ENCODE measurements at places on chromosomes 13 and 19.
A peak's percentile ranks its signal among the peaks of the same experiment; 100 is the strongest.

DNA sequence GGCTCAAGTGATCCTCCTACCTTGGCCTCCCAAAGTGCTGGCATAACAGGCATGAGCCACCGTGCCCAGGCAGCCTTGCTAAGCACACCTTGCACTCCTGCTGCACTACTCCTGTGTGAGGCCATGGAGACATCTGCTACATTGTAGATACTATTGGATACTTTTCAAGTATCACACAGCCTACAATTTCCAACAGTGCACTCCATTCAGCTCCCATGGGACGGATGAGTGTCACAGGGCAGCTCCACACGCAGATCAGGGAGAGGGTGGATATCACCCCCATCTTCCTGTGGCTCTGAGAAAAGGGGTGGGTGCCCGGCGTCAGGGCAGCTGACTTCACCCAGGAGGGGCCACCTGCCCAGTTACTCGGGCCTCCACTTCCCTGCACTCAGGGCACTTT lies 39.1 kb upstream of the CCNE1 start:
- no peak for DNase-seq

DNA sequence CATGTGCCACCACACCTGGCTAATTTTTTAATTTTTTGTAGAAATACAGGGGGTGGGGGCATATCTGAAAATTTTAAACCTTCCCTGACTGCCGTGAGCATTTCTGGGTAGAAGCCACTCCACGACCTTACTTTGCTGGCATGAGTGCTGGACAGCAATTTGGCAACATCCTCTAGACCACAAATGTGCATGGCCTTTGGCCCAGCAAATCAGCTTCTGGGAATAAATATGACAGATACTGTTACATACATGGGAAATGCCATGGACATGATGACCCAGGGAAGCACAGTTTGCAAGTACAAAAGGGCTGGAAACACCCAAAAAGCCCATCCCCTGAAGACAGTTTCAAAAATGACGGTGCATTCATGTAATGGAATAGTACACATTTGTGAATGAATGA lies 3.2 kb upstream of the PVR start:
- peak; percentile 55 for DNase-seq

DNA sequence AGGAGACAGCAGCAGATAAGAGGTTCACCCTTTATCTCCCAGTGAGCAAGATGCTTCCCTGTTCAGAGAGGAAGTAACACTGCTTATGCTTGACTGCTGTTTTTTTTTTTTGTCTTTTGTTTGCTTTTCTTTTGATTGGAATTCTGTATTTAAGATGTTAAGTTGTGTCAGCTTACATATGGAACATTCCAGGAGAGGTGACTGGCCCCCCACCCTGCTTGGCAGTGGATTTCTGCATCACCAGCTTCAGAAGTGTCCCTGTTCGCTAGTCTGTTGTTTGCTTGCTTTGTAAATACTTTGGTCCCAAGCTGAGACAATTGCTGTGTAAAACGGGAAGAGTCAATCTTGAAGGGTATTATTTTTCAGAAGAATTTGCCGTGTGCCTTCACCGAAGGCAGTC lies 43.0 kb downstream of the IFT88 start:
- no peak for DNase-seq

DNA sequence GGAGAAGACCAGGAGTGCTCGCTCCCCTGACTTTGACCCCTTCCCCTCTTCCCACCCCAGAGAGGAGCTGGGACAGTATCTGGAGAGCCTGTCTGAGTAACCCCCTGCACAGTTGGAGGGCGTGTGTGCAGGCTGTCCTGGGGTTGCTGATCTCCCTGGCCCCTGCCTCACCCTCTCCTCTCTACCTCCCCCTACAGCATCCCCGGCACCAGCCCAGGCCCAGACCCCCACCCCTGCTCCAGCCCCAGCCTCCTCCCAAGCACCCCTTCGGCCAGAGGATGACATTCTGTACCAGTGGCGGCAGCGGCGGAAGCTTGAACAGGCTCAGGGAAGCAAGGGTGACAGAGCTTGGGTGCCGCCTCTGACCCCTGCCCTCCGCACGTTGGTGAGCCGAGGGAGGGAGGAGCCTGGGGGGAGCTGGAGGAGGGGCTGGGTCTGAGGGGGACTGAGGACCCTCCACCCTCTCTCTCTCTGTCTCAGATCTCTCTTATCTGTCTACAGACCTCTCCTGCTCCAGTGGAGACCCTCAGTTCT lies 8.7 kb downstream of the PROSER3 start:
- no peak for DNase-seq

DNA sequence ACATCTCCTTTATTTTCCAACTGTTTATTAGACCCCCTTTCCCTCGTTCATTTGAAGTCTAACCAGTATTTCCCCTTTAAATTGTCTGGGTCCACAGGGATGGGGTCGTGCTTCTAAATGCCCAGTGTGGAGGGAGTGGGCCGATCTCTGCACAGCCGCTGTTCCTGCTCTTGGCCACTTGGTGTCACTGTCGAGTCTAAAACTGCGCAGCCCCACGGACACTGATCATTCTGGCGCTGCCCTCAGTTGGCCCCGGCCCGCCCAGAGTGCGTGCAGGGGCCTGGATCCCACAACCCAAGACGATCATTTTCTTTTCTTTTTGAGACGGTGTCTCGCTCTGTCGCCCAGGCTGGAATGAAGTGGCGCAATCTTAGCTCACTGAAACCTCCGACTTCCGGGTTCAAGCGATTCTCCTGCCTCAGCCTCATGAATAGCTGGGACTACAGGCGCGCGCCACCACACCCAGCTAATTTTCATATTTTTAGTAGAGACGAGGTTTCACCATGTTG lies 12.0 kb downstream of the WDR88 start:
- DNase-seq: peak; percentile 47

- DNase-seq: no peak
These were observed 35.8 kb upstream of the XPO4 start for GRCh38 chr13:20938302-20938701.

GRCh38 chr13:39818953-39819352 lies 163.5 kb downstream of the COG6 start:
- no peak for DNase-seq

DNA sequence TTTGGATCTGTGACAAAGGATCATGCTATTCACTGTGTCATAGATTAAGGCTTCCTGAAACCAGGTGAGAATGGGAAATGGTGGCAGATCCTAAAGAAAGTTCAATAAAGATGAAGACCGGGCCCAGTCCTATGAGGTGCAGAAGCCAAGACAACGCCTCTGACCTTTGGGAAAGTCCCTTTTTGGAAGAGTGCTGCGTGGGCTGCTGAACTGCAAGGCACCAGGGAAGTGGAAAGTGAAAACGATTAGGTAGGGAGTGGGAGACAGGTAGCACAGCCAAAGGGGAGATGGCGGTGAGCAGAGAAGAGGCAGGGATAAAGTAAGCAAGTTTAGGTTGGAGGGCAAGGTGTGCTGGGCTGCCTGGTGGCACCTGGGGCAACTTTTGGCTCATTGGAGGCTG lies 16.3 kb downstream of the MBNL2 start:
- DNase-seq: no peak

DNA sequence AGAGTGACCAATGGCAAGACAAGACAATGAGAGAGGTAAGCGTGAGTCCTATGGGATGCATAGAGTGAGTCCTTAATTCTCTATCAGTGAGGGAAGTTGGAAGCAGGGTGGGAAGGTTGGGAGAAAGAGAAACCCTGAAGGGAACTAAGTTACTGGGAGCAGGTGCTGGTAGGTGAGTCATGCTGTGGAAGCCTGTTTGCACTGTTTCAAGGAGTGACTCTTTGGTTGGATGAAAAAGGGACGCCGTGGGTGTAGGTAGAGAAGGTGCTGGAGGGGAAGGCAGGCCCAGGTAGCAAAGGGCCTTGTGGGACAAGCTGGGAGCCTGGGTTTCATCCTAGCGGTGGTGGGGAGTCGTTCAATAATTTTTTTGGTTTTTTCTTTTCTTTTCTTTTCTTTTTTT lies 21.9 kb downstream of the IGFL1 start:
- no peak for DNase-seq

- DNase-seq: peak; percentile 75
These were observed 37.7 kb upstream of the MCF2L start for GRCh38 chr13:112931028-112931934.

GRCh38 chr19:41323430-41324125 lies 13.6 kb downstream of the CCDC97 start:
- DNase-seq: peak; percentile 97
